Activated CD4-positive, CD25-positive, alpha-beta regulatory T cell treated with anti-CD3 and anti-CD28 coated beads, Interleukin-2, amount 50 U/mL, for 24 hours (primary cell): ENCODE measurements at places on chromosomes 5 and 9.

GRCh38 chr5:6386271-6386670 is 7.9 kb upstream of the MED10 start:
- ATAC-seq, result no peak

GRCh38 chr5:52077941-52078815 is 694.9 kb downstream of the ISL1 start:
- ATAC-seq, result no peak

GRCh38 chr5:89904442-89904841 is 505.1 kb downstream of the CETN3 start:
- no peak for ATAC-seq

- ATAC-seq, result peak; percentile 14
These were observed 2.0 kb downstream of the HAVCR2 start for GRCh38 chr5:157106630-157107461.

DNA sequence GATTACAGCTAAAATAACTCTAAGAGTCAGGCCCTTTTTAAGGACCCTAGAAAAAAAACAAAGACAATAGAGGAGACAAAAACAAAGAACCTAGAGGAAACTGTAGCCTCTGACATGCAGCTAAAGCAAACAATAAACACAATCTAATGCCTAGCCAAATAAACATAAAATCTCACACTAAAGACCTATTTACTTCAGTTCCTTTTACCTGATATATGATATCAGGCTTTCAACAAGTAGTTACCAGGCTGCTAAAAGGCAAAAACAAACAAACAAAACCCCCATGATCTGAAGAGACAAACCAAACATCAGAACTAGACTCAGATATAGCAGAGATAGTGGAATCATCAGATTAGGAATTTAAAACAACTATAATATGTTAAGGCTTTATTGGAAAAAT is 226.5 kb upstream of the POU5F2 start:
- ATAC-seq, result no peak

- ATAC-seq, result no peak
These were observed 195.4 kb downstream of the HSPA4 start for GRCh38 chr5:133247151-133247709.

- peak; percentile 53 for ATAC-seq
These were observed 371.2 kb downstream of the NFIB start for GRCh38 chr9:13942695-13943094.

GRCh38 chr5:102290004-102290403 is 6.1 kb downstream of the SLCO4C1 start:
- ATAC-seq, result no peak

DNA sequence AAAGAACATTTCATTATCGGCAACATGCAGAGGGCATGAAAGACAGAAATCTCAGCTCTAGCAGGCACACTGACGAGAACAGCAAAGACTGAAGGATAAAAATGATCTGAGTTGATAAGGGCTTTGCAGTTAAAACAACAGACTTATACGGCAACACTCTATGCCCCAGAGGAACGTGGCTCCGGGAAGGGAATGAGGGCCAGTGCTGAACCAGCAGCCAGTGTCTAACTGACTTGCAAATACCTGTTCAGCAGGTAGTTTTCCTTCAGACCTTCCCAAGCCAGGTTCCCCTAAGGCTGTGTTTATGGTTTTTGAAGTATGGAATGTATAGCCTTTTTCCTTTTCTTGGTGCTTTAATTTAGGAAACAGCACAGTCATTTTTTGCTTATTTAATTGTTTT is 121.3 kb upstream of the CDH18 start:
- ATAC-seq, result no peak

GRCh38 chr5:108384741-108385140 is 2.8 kb upstream of the FBXL17 start:
- no peak for ATAC-seq

DNA sequence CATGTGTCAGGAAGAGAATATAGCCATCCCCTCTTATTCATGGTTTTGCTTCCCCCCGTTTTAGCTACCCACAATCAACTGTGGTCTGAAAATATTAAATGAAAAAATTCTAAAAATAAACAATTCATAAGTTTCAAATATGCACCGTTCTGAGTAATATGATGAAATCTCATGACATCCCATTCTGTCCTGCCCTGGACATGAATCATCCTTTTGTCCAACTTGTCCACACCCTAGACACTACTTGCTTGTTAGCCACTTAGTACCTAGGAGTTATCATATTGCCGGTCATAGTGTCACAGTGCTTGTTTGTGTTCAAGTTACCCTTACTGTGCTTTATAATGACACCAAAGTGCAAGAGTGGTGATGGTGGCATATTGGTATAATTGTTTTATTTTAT is 113.5 kb downstream of the CAAP1 start:
- ATAC-seq, result no peak

DNA sequence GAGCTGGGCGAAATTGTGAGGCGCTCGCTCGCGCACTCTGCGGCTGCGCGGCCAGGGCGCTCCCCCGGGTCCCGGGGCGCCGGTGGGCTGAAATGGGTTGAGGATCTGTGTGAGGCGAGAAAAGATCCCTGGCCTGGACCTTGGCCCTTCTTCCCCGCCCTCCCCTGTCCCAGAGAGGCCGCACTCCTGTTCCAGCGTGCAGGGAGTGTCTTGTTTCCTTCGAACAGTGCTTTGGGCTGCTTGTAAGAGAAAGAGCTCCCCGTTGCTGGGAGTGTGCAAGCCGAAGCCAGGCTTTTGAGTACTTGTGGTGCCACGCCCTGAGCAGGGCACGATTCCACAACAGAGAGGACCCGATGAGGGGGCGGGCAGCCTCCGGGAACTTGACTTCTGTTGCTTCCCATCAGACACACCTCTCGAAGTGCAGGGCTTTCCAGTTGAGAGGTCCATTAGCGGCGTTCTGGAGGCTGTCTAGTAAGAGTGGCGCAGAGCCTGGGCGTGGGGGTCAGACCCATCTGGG is 535 bp downstream of the DOLPP1 start:
- no peak for ATAC-seq

- no peak for ATAC-seq
These were observed 35.3 kb upstream of the MAN2A1 start for GRCh38 chr5:109654455-109654854.

DNA sequence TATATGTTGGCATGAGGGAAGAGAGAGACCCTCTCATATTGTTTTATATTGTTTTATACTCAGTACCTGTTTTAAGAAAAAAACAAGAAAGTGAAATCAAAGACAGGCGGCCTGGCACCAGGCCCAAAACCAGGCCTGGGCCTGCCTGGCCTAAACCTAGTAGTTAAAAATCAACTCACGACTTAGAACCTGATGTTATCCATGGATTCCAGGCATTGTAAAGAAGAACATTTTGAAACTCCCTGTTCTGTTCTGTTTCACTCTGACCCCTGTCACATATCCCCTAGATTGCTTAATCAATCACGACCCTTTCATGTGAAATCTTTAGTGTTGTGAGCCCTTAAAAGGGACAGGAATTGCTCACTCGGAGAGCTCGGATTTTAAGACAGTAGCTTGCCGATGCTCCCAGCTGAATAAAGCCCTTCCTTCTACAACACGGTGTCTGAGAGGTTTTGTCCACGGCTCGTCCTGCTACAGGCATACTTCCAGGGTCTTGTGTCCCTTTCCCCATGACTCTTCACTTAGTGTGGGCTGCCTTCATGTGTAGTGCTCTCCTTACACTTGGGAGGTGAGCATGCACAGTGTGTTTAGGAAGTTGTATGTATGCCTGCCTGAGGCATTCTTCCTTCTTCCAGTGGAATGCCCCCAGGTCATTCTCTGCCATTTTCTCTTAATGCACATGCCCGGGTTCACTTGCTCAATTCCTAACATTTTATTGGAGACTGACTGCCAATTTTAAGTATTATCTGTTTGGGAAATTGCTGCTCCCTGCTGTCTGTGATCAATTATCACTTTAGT is 17.8 kb downstream of the TBCA start:
- ATAC-seq, result no peak

GRCh38 chr5:138264183-138264582 is 10.2 kb downstream of the GFRA3 start:
- no peak for ATAC-seq

DNA sequence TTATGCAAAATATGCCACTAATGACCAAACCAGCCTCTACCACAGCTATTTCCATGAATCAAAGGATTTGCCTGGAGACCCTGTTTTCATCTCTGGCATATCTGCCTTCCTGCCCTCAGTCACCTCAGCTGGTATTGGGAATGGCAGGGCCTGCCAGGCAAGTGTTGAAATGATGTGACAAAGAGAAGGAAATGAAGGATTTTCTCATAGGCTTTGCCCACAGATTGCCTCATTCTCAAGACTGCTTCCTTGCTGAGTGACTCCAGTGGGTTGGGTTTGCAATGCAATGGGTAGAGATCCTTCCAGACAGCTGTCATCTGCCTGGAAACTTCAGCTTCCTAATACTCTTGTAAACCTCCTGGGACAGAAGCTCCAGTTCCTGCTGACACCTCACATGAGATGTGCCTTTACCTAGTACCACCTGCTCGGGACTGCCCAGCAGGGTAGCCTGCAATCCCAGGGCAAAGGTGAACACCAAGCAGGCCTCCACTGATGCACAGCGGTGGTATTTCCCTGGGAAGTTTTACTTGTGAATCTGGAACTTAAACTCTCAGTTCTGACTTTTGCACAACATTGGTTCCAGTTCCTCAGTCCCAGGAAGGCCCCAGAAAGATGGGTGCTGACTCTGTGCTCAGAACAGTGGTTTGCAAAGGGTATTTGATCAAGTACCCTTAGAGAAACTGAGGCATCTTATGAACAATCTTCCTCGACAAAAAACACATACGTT is 64.8 kb upstream of the SLC1A1 start:
- ATAC-seq, result no peak

DNA sequence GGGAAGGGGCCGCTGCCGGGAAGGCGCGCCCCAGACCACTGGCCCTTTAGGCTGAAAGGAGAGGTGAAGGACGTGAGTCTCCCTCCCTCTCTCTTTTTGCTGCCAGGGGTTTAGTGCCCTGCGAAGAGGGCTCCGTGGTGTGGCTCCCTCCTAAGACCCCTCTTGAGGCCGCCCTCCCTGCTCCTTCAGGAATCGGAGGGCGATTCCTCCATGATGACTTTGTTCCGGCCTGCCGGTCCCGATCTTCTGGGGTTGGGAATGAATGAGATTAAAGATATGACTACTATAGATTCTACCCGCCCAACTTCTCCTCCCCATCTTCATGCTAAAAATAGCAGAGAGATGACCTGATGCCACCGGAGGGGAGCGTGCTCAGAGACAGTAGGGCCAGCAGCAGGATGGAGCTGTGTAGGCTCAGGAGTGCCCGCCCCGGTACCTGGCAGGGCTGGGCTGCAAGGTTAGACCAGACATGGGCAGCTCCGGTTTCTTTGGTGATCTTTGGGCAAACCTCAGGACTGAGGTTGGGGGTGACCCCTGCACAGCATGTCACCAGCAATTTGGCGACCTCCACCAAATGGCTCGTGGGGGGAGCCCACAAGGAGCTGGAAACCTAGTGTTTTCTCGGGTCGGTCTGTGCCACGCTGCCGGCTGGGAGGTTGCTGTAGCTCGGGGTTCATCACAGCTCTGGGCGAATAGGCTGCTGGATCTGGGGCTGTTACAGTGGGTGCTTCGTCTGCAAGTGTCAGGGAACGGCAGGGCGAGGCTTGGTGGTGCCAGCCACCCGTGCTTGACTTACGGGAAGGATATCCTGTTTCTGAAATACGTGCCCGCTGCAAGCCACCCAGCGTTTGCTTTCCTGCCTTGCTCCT is 1.7 kb downstream of the OLFM1 start:
- no peak for ATAC-seq

- no peak for ATAC-seq
These were observed 82.4 kb downstream of the RAPGEF1 start for GRCh38 chr9:131657456-131657855.

DNA sequence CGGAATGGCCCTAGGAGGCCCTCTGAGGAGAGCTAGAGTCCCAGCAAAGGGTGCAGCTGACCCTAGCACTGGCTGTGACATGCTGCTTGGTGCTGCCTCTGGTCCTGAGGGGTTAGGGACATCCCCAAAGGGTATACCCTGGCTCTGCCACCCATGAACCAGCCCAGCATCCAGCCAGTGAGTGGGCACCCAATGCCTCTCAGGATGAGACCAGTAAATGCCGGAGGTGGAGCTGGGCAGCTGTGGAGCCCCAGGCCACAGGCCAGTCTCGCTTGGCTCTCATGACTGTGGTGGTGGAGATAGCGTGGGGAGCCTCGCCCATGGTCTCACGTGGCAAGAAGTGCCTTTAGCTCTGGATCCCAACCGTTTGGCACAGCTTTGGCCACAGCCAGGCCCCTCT is 3.7 kb upstream of the CEL start:
- ATAC-seq, result no peak

DNA sequence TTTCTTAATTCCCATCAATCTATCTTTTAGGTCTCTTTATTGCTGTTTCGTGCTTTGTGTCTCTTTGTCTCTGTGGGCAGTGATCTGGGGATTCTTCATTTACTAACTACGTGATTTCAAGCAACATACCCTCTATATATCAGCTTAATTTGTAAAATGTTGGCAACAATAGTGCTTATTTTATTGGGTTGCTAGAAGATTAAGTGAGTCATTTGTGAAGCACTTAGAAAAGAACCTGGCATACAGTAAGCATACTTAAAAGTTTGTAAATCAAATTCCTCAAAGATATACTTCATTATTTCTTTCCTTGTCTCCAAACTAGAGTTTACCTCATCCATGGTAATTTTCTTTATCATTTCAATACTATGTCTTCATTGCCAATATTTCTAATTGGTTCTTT is 669.7 kb downstream of the MAT2B start:
- ATAC-seq, result no peak

- no peak for ATAC-seq
These were observed 59.3 kb downstream of the SLC22A5 start for GRCh38 chr5:132428484-132429462.

DNA sequence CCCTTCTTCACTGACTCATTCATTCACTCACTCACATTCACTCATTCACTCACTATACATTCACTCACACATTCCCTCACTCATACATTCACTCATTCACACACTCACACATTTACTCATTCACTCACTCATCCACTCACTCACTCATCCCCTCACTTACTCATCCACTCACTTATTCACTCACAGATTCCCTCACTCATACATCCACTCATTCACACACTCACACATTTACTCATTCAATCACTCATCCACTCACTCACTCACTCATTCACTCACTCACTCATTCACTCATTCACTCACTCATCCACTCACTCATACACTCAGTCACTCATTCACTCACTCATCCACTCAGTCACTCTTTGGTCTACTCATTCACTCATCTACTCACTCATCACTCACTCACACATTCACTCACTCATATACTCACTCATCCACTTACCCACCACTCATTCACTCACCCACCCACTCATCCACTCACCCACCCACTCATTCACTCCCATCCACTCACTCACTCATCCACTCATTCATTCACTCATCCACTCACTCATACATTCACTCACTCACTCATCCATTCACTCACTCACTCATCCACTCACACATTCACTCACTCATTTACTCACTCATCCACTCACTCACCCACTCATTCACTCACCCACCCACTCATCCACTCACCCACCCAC is 27.2 kb downstream of the WNK2 start:
- peak; percentile 33 for ATAC-seq

GRCh38 chr5:31427013-31427723 is 104.7 kb downstream of the DROSHA start:
- ATAC-seq, result no peak
